HCEC 1CT (cell line): ENCODE measurements at places on chromosomes 16 and 17.
A peak's percentile ranks its signal among the peaks of the same experiment; 100 is the strongest.

DNA sequence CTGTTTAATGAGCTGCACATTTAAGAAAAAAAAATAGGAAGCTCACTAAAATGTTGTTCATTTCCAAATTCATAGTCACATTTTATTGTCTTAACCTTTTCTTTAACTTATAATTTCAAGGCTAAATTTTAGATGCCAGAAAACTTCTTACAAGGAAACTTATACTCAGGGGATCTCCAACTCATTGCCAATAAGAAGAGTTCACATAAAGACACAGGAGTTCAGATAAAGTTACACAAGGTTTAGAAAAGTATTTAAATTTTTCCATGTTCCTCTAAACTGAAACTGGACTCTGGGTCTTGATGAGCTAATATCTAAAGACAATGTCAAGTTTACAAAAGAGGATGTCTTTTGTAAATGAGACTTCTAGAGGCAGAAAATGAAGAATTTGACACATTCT is 190.7 kb upstream of the KCNJ16 start:
- DNase-seq = no peak

DNA sequence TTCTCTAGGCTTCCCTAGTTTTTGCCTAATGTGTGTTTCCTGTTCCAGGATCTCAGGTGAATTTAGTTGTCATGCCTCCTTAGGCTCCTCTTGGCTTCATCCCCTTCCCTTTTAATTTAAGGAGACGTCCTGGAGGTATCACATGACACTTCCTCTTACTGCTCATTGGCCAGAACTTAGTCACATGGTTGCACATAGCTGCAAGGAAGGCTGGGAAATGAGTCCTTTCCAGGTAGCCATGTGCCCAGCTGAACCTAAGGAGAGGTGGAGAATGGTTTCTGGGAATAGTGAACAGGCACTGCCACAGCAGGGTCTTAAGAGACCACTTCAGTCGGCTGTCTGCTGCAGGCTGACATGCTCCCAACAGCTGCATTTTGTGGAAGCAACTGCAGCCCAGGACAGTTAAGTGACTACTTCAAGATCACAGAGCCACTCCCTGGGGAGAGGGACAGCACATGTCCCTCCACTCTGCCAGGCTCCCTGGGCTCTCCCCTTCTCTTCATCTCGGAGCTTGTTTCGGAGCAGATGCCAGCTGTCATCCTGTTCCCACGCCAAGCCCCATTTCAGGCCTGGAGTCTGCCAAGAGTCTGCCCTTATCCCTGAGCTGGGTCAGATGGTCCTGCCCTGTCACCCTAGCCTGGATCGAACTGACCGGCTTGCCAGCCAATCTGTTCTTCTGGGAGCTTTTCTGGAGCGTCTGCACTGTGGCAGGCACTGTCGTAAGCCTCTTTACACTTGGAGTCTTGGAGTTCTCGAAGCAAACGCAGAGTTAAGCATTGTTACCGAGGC is 81.4 kb upstream of the FOXF1 start:
- no peak for DNase-seq

GRCh38 chr17:43517615-43518386 is 28.3 kb downstream of the ETV4 start:
- peak; percentile 57 for DNase-seq

DNA sequence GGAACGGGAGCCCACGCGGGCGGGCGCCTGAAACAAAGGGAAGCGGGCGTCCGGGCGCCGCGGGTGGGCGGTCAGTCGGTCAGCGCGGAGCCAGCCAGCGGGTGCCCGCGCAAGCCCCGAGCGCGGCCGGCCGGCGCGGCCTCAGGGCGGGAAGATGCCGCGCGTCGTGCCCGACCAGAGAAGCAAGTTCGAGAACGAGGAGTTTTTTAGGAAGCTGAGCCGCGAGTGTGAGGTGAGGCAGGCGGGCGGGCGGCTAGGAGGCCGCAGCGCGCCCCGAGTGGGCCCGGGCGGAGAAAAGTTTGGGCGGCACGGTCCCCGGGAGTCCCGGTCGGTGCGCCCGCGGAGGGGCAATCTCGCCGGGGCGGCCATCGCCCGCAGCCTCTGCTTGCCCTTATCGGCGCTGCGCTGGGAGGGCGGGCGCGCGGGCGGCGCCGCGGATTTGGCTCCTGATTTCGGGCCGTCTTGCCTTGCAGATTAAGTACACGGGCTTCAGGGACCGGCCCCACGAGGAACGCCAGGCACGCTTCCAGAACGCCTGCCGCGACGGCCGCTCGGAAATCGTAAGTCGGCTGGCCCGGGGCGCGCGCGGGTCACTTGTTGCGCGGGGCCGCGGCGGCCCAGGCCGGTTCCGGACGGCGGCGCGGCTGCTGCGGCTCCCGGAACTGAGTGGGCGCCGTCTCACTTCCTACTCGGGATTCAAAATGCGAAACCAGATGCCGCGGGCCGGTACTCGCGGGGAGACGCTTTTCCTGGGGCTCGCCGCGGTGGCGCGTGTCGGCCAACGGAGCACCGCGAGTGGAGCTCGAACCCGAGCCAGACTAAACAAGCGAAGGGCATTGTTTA is 526 bp downstream of the CBFB start:
- DNase-seq = peak; percentile 60

- no peak for DNase-seq
Observed at GRCh38 chr16:28062261-28062846, 1.2 kb downstream of the GSG1L start.

- DNase-seq = no peak
Observed at GRCh38 chr16:13046061-13046821, 144.8 kb downstream of the SHISA9 start.
